ENCODE measurements at places on chromosomes 12 and 14.

- H3K27ac ChIP-seq = no peak overlapping the region
- H3K27me3 ChIP-seq = no peaks in the 10 kb centered on the region
- no peak overlapping the region for H3K4me3 ChIP-seq
- no peak for DNase-seq
Observed at GRCh38 chr14:72966038-72966437, 39.8 kb downstream of the DCAF4 start.

DNA sequence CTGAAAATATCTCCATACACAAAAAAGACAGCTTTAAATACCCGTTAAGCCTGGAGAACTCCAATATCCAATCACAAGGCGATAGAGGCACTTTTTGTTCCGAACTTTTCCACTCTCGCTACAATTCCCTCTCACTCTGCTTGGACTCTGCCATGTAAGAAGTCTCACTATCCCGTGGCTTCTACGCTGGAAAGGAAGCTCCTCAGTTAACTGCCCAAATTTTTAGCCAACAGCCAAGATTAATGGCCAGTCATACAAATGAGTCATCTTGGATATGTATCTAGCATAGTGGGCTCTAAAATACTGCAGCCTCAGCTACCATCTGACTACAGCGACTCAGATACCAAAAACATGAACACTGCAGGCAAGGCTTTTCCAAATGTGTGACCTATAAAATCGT, 45.5 kb upstream of the RERGL start:
- H3K4me3 ChIP-seq = no peak overlapping the region
- no peak for DNase-seq
- no peak overlapping the region for H3K27ac ChIP-seq

DNA sequence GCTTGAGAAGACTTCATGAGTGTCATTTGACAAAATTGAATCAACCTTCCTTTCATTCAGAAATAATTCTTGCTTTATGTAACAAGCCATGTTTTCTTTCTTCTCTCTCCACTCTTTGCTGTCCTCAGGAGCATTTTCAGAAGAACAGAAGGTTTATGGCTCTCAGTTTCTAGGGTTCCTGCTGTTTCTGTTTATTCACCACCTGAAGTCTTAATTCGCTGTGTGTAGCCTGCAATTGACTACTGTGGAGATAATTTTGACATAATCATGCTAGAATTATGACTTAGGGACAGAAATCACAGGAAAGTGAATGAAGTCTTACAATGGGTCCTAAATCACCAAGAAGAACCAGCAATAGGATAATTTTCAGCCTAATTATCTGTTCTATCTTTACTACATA, 7.2 kb upstream of the PLEKHG7 start:
- no peaks in the 10 kb centered on the region for H3K27me3 ChIP-seq
- no peak overlapping the region for H3K27ac ChIP-seq
- no peak overlapping the region for H3K4me3 ChIP-seq
- no peaks in the 10 kb centered on the region for H3K36me3 ChIP-seq
- DNase-seq = no peak
- no peaks in the 10 kb centered on the region for H3K4me1 ChIP-seq

DNA sequence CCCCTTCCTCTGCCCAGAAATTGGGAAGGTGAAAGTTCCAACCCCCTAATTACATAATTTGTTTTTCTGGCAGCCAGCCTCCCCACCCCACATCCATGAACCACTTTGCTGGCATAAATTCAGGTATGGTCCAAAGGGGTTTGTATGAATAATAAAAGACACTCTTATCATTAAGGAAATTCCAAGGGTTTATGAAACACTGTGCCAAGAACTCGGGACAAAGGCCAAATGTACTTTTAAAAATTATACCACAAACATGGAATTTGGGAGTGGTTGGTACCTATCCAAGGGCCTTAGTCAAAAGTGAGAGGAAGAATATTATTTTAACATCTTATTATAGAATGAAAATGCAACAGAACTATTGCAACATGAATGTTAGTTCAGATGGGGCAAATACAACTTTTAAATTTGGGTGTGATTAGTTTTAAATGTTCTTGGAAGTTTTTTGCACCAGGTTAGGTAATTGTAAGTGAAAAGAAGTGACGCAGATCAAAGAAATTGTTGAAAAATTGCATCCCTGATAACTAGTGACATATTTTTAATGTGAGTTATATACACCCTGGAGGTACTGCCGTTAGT, 217.8 kb downstream of the TMEM117 start:
- no peaks in the 10 kb centered on the region for H3K4me1 ChIP-seq
- H3K36me3 ChIP-seq = no peaks in the 10 kb centered on the region
- no peak overlapping the region for H3K27ac ChIP-seq

GRCh38 chr14:74983343-74983742, 19.4 kb upstream of the EIF2B2 start:
- no peak overlapping the region for H3K27ac ChIP-seq
- no peak overlapping the region for H3K4me3 ChIP-seq
- no peak for DNase-seq
- H3K4me1 ChIP-seq = no peaks in the 10 kb centered on the region

DNA sequence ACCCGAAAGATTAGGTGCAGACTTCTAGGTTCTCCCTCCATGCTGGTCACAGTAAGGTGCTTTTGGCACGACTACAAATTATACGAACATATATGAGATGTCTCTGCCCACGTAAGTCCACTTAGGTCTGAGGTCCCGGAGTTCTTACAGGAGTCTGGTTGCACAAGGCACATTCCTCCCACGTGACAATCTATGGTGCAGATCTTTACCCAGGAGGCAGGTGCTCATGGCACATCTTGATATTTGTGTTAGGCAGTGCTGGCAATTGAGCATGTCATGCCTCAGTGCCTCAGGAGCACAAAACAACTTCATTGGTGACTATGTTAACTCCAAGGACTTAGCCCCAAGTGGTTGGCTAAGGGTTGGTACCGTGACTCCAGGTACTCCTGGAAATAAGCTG, 92.0 kb upstream of the AMN1 start:
- H3K4me1 ChIP-seq = peaks cover 4% of the 10 kb centered on the region
- H3K36me3 ChIP-seq = no peaks in the 10 kb centered on the region
- H3K27me3 ChIP-seq = no peaks in the 10 kb centered on the region
- no peak overlapping the region for H3K4me3 ChIP-seq
